CD4-positive, alpha-beta memory T cell (primary cell): ENCODE measurements at places on chromosomes 2 and 18. TPM values are rescaled to one million over a fixed set of nuclear protein-coding genes. Genes with fewer than 3 reads are reported as not detected.

The CYP1B1 gene
- 5.8 TPM for total RNA-seq

The PLB1 gene
- 0.38 TPM for total RNA-seq

The RGPD3 gene
- total RNA-seq = 0.44 TPM

- DNase-seq = no peak
These were observed 214.0 kb downstream of the SS18 start for GRCh38 chr18:25876330-25876948.

The SERPINB4 gene
- total RNA-seq = not detected

- no peak for DNase-seq
These were observed 127.7 kb downstream of the DTNA start for GRCh38 chr18:34837769-34838272.

- no peak for DNase-seq
These were observed 12.1 kb upstream of the CYBRD1 start for GRCh38 chr2:171509945-171510731.

The RBKS gene
- 1.2 TPM for total RNA-seq

The AMER3 gene
- total RNA-seq = not detected

DNA sequence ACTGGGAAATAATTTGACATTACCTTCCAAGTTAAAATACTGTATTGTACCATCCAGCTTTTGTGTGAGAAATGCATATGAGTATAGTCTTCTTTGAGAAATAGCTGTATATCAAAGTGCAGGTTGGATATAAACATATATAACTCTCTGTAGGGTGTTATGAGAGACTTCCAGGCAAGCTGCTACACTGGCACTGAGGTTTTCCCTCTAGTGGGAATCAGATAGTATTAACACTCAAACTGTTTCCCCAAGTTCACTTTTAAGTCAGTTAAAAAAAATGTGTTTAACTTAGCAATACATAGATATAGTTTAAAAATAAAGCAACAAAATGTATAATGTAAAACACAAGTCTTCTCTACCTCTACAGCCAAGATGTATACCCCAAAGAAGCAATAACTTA is 368.4 kb upstream of the SLC8A1 start:
- DNase-seq = no peak
